Activated naive CD8-positive, alpha-beta T cell treated with anti-CD3 and anti-CD28 coated beads, Interleukin-2, amount 50 U/mL, for 24 hours (primary cell): ENCODE measurements at places on chromosomes 6 and 20.

- DNase-seq: no peak
Observed at GRCh38 chr6:26249707-26249956, 115.4 kb upstream of the BTN3A2 start.

DNA sequence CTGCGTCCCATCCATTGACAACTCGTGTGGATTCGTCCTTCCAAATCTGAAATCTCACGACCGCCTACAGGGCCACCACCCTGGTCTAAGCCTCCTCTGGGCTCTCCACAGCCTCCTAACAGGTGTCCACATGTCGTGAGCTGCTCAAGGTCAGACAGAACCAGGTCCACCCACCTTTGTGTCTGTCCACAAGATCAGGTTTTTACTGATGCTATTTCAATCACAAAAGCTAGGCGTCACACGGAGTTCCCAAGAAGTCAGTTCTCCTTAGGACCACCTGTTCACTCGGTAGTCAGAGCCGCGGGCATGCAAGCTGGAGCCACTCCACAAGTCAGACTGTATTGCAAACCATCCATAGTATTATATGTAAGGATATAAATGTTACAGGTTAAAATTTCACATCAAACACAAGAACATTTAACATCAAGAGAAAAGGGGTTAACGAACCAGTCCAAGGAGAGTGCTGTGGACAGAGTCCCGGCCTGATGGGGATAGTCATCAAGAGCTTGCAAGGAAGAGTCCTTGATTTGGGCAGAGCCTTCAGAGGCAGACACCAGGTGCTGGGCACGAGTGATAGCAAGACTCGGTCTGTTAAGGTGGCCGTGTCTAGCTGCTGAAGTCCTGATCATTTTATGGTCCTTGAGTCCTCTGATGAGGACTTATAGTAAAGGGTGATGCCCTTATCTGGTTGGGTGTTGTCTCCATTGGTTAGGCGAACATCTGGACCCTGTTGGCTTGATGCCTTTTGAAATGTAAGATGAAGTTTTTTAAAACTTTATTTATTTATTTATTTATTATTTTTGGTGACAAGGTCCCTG, 731 bp upstream of the DNPH1 start:
- DNase-seq: no peak

- DNase-seq: no peak
Observed at GRCh38 chr20:34941226-34941625, 14.4 kb downstream of the GSS start.

DNA sequence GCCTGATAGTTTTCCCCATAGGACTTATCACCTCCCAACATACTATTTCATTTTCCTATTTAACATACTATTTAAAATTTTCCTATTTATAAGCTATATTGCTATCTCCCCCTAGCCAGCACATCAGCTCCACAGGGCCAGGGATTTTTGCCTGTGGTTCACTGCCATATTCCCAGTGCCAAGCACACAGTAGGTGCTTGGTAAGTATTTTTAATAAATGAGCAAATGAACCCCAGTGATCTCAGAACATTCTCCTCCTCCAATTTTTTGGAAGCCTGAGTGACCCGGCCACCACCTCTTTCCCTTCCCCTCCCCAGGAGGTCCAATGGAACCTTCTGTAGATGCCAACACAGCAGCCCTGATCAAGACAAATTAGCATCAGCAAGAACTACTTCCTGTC, 33.3 kb downstream of the NFATC2 start:
- DNase-seq: no peak

GRCh38 chr20:17676942-17677341, 5.1 kb downstream of the RRBP1 start:
- DNase-seq: no peak

DNA sequence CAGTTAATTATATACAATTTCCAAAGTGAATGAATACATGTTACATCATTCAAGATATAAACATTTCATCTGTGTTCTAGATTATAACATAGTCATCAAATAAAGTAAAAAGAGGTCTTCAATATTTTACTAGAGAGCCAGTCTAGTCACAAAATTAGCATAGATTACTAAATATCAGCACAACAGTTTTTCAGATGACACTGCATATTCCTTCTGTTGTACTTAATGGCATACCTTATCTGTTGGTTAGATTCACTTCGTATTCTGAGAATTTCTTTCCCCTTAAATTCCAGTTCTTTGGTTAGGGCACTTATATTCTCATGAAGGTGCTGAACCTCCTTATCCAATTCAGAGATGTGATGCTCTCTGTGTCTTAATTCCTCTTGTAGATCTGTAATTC, 39.8 kb upstream of the MCM9 start:
- no peak for DNase-seq

DNA sequence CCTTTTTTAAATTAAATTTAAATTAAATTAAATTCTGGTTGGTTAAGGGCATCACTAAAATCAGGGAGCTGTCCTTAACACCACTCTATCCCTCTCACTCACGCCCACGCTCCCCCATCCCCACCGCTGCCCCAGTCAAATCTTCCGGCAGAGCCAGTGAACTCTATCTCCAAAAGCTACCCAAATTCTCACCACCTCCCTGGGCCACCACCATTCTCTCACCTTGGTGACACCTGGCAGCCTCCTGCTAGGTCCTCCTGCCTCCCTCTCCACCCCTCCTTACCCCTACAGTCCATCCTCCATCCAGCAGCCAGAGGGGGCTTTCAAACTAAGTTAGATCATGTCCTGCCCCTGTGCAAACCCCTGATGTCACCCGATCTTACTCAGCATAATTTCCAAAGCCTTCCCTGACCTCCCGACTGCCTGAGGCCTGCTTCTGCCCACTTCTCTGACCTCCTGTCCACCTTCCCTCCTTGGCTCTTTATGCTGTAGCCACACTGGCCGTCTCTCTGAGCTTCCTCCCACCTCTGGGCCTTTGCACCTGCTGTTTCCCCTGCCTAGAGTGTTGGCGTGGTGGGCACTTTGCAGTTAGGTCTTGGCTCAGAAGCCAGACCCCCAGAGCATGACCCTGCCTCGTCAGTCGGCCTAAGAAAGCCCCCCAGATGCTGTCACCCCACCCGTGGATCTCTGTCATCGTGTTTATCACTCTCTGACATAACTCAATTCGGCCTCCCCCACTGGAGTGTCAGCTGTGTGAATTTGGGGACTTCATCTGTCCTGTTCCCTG, 24.7 kb downstream of the PTGIS start:
- DNase-seq: no peak

DNA sequence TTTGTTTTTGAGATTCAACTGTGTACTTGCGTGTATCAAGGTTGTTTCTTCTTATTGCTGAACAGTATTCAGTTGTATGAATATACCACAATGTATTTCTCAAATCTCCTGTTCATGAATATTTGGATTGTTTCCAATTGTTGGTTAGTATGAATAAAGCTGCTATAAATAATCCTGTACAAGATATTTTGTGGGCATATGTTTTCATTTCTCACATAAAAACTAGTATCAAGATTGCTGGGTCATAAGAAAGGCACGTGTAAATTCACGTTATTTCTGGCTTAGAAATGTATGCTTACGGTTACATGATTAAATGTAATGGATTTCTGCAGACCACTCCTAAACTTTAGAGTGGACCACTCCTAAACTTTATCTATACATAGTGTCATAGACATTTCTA, 96.6 kb downstream of the BTBD3 start:
- no peak for DNase-seq

DNA sequence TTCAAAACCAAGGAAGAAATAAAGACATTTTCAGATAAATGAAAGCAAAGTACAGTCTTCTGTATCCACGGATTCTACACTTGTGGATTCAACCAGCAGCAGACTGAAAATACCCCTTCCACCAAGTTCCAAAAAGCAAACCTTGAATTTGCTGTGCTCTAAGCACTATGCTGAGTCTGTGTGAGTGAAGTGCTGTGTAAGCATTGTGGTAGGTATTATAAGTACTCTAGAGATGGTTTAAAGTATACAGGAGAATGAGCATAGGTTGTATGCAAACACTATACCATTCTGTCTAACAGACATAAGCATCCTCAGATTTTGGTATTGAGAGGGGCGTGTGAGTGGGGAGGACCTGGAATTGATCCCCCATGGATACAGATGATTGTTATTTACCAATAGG, 9.6 kb downstream of the OSER1 start:
- no peak for DNase-seq

- no peak for DNase-seq
Observed at GRCh38 chr6:92150553-92150952, 1268.8 kb downstream of the EPHA7 start.

DNA sequence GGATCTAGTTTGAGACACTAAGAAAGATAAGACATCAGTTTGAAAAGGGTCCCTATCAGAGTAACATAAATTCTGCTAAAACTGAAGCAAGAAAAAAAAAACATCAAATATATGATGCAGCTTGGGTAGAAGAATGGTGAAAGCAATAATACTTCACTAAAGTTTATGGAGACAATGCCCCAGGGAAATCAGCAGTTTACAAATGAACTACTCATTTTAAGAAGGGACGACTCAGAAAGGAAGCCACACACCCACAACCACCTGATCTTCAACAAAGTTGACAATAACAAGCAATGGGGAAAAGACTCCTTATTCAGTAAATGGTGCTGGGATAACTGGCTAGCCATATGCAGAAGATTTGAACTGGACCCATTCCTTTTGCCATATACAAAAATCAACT, 143.5 kb downstream of the TPBG start:
- DNase-seq: no peak

DNA sequence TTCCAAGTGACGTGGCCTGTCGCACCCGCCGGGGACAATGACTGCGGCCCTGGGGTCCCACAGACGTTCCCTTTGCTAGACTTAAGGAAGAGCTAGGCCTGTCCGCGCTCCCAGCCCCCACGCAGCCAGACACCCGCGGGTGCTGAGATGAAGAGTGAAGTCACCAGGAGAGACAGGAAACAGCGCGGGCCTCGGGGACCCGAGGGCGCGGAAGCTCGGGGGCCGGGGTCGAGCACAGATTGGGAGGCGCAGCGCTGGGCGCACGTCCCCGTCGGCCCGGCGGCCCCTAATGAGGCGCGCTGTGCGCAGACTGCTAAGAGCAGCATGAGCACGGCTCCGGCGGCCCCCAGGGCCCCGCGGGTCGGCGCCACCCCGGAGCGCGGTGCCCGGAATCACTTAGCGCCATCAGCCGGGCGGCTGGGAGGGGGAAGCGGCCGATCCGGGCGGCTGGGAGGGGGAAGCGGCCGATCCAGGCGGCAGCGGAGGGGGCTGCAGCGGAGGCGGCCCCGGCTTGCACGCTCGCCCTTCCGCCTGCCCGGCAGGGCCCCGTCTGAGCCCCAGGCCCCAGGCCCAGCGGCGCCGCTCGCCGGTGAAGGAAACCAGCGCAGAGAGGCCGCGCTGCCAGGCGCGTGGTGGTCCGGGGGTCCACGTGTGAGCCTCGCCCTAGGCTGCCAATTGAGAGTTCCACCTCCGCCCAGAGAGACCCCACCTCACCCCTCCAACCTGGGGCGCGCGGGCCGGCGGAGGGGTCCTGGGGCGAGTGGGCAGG, 8.3 kb upstream of the AVP start:
- DNase-seq: peak; percentile 51

DNA sequence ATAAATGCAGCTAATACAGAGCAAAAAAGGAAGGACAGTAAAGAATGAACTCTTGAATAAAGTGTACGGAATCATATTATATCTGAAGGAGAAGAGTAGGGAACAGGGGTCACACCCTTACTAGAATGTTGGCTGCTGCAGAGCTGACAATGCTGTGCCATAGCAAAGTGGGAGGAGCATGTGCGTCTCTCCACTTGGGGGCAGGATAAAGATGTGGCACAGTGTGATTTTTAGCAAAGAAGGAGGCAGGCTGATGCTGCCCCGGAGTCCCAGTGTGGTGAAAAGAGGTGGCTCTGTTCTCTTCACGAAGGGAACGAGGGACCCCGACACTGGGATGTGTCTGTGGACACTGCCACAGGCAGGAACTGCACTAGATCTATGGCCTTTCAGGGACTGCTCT, 67.5 kb downstream of the INSM1 start:
- DNase-seq: no peak

DNA sequence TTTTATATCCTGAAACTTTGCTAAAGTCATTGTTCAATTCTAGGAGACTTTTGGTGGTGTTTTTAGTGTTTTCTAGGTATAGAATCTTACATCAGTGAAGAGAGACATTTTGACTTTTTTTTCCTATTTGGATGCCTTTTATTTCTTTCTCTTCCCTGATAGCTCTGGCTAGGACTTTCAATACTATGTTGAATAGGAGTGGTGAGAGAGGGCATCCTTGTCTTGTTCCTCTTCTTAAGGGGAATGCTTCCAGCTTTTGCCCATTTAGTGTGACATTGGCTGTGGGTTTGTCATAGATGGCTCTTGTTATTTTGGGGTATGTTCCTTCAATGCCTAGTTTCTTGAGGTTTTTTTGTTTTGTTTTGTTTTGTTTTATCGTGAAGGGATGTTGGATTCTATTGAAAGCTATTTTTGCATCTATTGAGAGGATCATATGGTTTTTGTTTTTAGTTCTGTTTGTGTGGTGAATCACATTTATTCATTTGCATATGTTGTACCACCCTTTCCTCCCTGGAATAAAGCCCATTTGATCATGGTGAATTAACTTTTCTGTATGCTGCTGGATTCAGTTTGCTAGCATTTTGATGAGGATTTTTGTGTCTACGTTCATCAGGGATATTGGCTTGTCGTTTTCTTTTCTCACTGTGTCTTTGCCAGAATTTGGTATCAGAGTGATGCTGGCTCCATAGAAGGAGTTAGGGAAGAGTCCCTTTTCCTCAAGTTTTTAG, 540.1 kb upstream of the FLRT3 start:
- no peak for DNase-seq

DNA sequence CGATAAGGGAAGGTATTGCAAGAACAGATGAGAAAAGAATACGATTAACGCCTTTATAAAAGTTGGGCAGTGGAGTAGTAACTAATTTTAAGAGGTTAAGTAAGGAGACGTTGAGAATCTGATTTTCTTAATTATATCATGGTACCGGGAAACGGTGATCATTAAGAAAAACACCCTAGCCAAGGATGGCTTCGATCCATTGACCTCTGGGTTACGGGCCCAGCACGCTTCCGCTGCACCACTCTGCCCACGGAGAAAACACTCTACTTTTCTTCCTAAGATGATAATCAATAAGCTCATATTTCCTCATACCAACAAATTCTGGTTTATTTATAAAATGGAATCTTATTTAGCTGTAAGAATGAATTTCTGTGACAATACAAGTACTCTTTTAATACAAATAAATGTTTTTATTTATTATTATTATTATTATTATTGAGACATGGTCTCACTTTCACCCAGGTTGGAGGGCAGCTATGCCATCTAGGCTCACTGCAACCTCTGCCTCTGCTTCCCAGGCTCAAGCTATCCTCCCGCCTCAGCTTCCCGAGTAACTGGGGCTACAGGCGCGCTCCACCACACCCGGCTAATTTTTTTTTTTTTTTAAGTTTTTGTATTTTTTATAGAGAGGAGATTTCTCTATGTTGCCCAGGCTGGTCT, 8.3 kb downstream of the POM121L2 start:
- no peak for DNase-seq
